ENCODE measurements at places on chromosomes 3 and 15. TPM values are rescaled to one million over a fixed set of nuclear protein-coding genes. Genes with fewer than 3 reads are reported as not detected.

KIF23 gene
- total RNA-seq = 5.2 TPM

XCR1 gene
- total RNA-seq = not detected

MYL3 gene
- total RNA-seq = not detected

PLA2G4E gene
- 1.0 TPM for total RNA-seq

ZNF385D gene
- 42.9 TPM for total RNA-seq
